ENCODE measurements at places on chromosomes 3 and 15. TPM values are rescaled to one million over a fixed set of nuclear protein-coding genes. Genes with fewer than 3 reads are reported as not detected.
A peak's percentile ranks its signal among the peaks of the same experiment; 100 is the strongest.

DNA sequence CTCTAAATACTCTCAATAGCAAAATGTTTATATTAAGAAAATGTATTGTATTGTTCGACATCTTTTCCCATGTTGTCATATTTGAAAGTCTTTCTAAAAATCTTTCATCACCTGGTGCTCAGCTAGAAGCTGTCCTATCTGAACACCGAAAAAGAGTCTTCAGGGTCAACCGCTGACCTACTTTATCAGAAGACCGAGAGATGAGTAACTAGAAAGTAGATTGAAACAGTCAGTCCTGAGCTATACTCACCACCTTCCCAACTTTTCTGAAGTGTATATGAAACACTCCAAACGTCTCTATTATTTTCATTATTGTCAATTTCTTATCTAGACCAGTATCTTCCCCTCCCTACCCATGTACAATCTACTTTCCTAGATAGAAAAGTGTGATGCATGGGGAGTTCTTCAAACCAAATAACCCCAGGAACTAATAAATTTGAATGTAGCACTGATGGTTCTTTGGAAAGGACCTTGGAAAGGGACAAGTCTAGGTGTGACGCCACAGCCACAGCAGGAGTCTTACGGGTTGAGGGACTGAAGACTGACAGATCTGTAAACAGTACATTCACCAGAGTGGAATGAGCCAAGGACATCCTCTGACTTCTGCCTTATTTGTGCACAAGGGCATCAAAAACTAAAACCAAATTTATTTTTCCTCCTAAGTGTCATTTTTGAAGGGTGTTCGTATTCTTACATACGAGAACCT is 58.6 kb downstream of the TMOD3 start:
- no peak for DNase-seq

DNA sequence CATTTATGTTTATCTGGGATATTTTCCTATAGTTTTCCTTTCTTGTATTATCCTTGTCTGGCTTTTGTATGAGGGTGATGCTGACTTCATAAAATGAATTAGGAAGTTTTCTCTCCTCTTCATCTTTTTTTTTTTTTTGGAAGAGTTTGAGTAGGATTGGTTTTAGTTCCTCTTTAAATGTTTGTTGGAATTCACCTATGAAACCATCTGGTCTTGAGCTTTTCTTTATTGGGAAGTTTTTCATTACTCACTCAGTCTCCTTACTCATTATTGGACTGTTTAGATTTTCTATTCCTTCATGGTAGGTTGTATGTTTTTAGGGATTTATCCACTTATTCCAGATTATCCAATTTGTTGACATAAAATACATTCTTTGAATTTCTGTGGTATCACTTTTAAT is 18.7 kb upstream of the MASP1 start:
- no peak for DNase-seq

GRCh38 chr3:135142530-135142929 is 347.5 kb downstream of the EPHB1 start:
- no peak for DNase-seq

- no peak for DNase-seq
Measured at GRCh38 chr15:49808341-49808740, 187.5 kb downstream of the DTWD1 start.

- peak; percentile 84 for DNase-seq
Measured at GRCh38 chr3:52004163-52004787, 8.6 kb upstream of the RPL29 start.

GRCh38 chr15:51367322-51367976 is 26.0 kb downstream of the GLDN start:
- peak; percentile 71 for DNase-seq

Gene CSPG4
- 6.4 TPM for total RNA-seq

Gene C2CD4A
- 0.13 TPM for total RNA-seq

Measured in hepatocyte (in vitro differentiated cells).